ENCODE measurements at places on chromosomes 7 and 10. TPM values are rescaled to one million over a fixed set of nuclear protein-coding genes. Genes with fewer than 3 reads are reported as not detected.
A peak's percentile ranks its signal among the peaks of the same experiment; 100 is the strongest.

Gene GRM3
- not detected for total RNA-seq

Gene IRF5
- total RNA-seq: not detected

GRCh38 chr7:46317256-46317655 is 396.2 kb upstream of the IGFBP3 start:
- no peak for DNase-seq

GRCh38 chr7:5422396-5423305 is 983 bp downstream of the TNRC18 start:
- peak; percentile 51 for DNase-seq

DNA sequence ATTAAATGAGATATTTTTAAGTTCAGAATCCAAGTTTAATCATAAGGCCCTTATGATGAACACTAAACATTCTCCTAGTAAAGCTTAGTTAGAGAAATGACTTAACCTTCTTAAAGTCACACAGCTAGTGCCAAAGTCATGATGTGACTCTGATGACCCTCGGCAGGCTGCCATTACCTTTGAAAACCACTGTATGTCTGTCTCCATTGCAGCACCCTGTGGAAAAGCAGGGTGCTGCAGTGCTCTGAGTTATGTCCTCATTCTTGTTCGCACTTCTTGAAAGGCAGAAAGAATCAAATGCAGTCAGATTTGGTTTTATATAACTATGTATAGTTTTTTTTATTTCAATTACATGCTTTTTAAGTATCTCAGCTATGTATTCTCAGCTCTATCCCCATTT is 105.0 kb downstream of the PHTF2 start:
- DNase-seq: peak; percentile 15

DNA sequence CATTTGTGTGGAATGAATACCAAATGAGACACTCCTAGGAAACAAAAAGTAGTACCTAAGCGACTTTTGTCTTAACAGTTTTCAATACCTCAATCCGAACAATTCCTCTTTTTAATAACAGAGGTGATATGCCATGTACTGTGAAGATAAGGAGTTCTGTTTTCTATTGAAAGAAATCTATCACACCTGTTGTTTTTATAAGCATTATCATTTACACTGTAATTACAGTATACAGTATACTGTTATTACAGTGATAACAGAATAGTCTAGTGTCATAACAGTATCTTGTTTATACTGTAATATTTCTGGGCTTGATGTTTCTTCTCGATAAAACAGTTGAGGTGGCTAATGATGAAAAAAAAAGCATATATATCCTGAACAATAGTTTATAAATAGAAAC is 9.4 kb upstream of the RHOBTB1 start:
- DNase-seq: no peak

Gene HKDC1
- 0.16 TPM for total RNA-seq

- no peak for DNase-seq
These were observed 34.1 kb downstream of the SMC3 start for GRCh38 chr10:110601581-110601980.

Gene ATG9B
- total RNA-seq: 0.98 TPM

Gene GIMAP1
- not detected for total RNA-seq

Gene SPDYE9
- total RNA-seq: 0.08 TPM

DNA sequence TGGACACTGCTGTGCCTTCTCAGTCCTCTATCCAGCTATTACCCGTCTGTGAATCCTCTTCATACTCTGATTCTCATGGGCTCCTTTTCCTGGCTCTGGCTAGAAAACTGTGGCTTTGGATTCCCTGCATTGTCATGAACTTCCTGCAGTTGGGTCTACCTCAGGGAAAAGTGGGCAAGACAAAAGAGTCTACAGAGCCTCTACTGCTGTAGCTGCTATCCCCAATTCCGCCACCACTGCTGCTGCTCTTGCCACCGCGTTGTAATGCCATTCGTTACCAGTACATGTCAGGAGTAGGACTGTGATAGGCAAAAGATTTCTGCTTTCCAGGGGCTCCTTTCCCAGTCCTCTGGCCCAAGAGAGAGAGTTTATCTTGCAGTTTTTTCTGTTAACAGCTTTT is 23.9 kb upstream of the PPP1R17 start:
- DNase-seq: no peak

DNA sequence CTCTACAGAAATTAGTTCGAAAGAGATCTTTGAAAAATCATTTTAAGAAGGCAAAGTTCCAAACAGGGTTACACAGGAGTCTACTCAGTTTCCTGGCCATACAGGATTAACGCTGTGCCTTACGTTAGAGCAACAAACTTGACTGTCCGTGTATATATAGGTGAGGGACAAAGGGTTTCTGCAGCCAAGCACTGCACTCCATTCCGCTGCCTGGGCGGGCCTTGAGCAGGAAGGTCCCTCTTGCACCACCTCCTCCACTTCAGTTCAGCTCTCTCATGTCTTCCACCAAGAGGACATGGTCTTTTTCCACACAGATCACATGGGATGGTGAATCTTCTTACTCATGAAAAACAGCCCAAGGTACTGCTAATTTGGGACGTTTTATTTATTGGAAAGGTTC is 43.2 kb downstream of the MCMBP start:
- DNase-seq: no peak

DNA sequence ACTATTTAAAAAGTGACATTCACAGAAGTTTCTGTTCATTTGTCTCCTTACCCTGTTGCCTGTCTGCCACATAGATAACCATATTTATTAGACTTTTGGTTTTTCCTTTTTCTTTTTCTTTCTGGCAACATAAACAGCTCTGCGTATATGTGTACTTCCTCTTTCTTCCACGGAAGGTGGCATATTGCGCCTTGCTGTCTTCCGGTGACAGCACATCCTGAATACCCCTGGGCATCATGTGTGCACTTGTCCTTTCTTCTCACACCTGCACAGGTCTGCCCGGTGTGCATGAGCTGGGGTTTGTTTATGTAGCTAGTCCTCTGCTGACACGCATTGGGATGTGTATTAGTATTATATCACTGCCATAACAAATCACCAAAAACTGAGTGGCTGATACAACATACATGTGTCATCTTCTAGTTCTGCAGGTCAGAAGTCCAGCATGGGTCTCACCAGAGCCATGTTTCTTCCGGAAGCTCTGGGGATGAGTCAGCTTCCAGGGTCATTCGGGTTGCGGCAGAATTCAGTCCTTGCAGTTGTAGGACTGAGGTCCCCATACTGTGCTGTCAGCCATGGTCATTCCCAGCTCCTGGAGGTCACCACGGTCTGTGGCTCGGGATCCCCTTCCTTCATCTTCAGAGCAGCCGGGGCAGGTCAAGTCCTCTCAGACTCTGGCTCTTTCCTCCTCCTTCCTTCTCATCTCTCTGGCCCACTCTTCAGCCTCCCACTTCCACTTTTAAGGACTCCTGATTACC is 596.0 kb upstream of the FOXK1 start:
- no peak for DNase-seq

Gene FZD1
- 28.7 TPM for total RNA-seq

Gene GRID2IP
- total RNA-seq: not detected

- DNase-seq: peak; percentile 53
These were observed 20.8 kb upstream of the ADAM12 start for GRCh38 chr10:126408953-126409641.

Gene FGFBP3
- 1.2 TPM for total RNA-seq

DNA sequence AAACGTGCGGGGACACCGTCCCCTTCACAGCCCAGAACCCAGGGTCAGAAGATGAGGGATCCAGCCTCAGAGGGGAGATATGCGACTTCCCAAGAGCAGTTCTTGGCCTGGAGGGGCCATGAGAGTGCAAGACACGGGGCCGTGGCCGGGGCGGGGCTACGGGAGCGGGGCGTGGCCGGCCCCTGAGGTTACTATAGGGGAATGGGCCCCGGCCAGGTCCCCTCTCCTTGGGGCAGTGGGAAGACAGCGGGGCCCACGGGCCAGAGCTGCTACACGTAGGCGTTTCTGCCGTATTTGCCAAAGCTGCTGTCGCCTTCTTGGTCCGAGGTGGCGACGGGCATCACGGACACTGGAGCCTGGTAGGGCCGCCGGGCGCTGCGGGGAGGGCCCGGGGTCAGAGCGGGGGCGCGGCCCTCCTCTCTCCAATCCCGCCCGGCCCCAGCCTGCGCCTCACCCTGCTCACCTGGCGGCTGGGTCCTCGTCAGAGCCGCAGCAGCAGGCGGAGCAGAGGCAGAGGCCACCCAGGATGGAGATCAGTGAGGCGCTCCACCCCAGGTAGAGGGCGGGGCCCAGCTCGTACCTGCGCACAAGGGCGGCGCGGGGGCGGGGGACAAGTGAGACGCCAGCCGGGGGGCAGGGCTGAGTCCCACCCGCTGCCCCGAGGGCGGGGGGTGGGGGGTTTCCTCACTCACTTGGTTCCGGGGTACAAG is 5.3 kb downstream of the CLDN15 start:
- DNase-seq: no peak

GRCh38 chr10:112304267-112304859 is 21.2 kb downstream of the TECTB start:
- peak; percentile 20 for DNase-seq

Gene GHRHR
- not detected for total RNA-seq

- no peak for DNase-seq
These were observed 31.9 kb upstream of the GPR26 start for GRCh38 chr10:123634221-123634620.

Gene LDB3
- under 0.01 TPM for total RNA-seq

Gene CUBN
- total RNA-seq: 3.4 TPM

GRCh38 chr7:110835218-110835617 is 255.7 kb upstream of the LRRN3 start:
- no peak for DNase-seq

Gene C10orf95
- not detected for total RNA-seq

DNA sequence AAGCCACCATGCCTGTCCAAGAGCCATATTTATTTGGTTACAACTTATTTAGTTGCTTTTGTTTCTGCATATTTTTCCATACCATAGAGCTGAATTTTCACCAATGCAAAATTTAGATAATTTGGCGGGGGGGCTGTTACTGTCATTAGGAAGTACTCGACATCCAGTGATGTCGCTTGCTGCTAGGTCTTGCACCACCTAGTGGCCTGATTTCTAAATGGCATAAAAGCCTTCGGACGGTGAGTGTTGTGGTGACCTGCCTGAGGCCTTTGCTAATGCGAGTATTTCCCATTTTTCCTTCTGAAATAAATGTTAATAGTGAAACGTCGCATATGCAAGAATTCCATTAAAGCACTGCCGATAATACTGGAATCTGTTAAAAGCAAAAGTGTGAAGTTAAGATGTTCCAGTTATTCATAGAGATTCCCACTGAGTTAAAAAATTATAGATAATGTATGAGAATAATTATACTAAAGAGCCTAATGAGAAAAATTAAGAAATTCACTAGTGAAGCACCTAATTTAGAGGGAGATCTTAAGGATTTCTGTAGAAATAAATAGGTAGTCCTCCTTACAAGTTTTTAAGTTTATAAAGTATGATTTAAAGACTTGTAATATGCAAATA is 86.1 kb upstream of the DNAJB6 start:
- DNase-seq: peak; percentile 63
